ENCODE measurements at places on chromosomes 4 and X.

DNA sequence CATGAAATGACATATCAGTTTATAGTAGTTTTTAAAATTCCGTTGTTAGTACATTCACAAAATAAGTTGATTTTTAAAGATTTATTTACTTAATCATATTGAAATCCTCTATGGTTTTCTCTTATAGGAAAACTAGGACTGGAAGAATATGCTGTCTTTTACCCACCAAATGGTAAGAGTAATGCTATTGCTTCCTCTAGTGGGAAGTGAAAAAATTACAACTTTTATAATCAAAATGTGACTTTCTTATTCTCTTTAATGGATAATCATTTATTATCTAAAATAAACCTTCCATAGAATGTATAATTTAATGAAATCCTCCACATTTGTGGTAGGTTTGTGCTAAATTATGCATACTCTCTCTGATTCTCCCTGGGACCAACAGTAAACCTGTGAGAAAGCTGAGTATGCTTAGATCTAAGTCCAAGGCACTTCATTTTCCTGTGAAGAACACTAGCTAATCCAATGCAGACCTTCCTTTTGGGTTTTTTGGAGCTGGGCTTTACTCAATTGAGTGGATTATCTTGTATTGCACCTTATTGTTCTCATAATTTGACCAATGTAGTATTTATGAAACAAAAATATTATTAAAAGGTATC lies 136.2 kb downstream of the TBC1D19 start:
- no peak for DNase-seq

GRCh38 chr4:127209580-127210095 lies 423.1 kb upstream of the INTU start:
- DNase-seq, result no peak

DNA sequence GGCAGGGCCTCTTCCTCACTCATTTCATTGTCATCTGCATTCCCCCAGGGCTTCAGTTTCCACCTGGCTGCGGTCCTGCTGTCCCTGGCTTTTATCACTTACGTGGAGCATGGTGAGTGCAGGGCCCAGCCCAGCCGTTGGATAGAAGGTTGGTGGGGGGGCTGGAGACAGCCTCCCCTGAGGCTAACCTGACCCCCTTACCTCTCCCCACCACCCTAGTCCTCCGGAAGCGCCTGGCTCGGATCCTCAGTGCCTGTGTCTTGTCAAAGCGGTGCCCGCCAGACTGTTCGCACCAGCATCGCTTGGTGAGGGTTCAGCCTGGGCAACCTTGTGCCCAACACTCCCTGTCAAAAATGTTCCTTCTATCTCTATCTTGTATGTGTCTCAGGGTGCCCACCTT lies 5.8 kb upstream of the EBP start:
- DNase-seq, result no peak

DNA sequence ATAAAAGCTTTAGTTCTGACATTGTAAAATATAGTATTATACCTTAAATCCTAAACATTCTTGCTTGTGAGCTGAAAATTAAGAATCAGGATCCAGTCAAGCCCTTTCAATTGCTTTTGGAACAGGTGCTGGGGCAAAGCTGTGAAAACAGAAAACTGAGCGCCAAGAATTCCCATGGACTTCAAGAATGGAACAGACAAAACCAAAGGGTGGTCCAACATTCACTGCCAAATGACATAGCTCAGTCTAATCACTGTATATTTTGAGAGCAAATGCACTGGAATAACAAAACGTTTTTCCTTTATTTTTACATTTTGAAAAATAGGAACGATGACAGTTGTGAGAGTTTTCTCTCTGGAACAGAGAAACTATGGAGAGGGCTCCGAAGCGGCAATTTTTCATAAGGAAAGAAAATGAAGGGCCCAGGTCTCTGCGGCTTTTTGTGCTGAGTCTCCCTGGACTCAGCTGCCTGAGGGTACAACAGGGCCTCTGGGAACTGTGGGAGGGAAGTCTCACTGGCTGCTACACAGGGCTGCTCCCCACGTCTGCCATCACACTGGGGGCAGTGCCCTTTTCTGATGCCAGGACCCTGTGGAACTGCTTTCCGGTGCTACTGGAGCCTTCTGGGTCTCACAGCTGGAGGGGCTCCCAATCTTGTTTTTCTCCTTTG lies 56.0 kb upstream of the BMPR1B start:
- DNase-seq, result no peak

DNA sequence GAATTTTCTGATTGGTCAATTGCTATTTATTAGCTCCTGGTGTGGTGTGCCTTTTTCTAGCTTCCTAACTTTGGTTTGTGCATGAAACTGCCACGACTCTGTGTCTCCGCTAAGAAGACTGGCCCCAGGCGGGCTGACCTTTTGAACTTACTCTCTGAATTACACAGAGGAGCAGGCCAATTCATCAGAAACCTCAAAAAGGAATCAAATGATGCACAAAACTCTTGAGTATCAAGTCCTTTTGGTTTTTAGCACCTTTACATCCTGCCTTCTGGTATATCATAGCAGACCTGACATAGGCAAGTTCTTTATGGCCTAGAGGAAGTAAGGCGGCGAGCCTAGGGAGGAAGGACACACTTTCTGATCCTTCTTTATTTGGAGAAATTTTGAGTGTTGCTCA lies 17.6 kb downstream of the TKTL1 start:
- no peak for DNase-seq

DNA sequence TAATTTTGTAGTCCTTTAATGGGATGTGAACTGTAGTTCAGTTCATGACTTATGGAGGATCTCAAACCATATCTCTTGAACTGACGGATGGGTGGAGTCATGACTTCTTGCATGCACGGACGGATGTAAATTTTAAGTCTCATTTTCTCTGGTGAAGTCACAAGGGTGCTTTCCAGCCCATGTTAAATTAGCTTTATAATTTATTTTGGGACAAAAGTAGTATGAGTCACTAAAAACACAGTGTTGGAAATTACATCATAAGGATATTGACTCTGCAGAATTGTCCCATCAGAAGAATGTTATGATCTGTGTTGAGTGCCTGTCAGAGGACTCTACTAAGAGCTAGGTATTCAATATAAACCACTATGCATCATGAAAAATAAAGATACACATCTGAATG lies 6.8 kb upstream of the PAGE5 start:
- no peak for DNase-seq

GRCh38 chr4:48307528-48307927 lies 33.8 kb upstream of the SLAIN2 start:
- no peak for DNase-seq

DNA sequence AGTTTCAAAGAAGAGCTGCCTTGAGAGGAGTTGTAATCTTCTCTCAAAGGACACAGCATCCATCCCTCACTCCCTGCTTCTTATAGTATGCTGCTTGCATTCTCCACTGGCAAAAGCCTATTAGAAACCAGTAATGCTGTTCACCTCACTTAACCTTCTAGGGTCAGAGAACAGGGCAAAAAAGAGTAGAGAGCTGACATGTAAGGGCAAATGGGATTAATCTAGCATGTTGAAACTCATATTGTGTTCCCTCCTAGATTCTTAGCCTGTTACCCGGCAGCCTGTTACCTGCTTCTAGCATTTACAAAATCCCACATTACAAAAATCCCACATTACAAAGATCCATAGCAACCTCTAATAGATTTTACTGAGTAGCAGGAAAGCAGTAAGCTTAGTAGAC lies 244.7 kb downstream of the SLC7A11 start:
- no peak for DNase-seq

GRCh38 chr4:131764730-131765129 lies 1384.4 kb upstream of the PCDH10 start:
- no peak for DNase-seq

GRCh38 chr4:140130677-140131076 lies 23.3 kb downstream of the MAML3 start:
- no peak for DNase-seq

- DNase-seq, result no peak
Observed at GRCh38 chr4:63379750-63380522, 1029.3 kb downstream of the TECRL start.

- no peak for DNase-seq
Observed at GRCh38 chr4:151197247-151197646, 79.7 kb upstream of the PRSS48 start.

DNA sequence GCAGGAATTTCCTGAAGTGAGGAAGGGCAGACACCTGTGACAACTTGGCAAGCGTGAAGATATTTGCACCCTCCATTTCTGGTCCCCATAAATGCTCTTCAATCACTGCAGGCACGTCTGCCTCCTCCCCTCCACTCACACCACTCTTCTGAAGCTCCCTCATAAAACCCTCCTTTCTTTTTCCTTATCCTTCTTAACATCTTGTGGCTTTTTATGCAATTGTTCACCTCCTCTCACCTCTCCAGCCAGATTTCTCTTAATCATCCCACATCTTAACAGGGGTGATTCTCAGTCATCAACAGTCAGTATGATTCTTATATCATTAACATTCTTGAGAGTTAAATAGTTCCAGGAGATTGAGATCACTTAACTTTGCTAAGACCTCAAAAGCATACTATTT lies 277.4 kb downstream of the SPRY1 start:
- peak; percentile 41 for DNase-seq

DNA sequence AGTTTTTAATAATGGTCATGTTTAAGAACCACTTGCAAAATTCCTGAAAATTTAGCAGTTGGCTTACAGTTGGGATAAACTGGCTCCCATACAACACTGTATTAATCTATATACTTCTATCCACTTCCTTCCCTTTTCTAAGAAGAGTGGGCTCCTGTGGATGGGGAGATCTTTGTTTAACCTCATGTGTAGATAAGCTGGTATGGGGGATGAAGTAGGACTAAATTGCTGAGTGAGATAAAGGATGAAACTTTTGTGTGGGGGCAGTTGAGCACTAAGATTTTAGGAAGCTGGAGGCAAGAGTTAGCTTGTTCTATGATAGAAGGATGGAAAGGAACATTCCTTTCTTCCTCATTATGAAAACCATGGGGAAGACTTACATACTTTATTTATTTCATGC lies 54.6 kb upstream of the ATP8A1 start:
- no peak for DNase-seq
